ENCODE measurements at places on chromosomes 3 and 15.

GRCh38 chr3:18853269-18853668 is 295.0 kb upstream of the KCNH8 start:
- DNase-seq = no peak

- DNase-seq = no peak
Measured at GRCh38 chr3:107680698-107681097, 157.9 kb downstream of the BBX start.

DNA sequence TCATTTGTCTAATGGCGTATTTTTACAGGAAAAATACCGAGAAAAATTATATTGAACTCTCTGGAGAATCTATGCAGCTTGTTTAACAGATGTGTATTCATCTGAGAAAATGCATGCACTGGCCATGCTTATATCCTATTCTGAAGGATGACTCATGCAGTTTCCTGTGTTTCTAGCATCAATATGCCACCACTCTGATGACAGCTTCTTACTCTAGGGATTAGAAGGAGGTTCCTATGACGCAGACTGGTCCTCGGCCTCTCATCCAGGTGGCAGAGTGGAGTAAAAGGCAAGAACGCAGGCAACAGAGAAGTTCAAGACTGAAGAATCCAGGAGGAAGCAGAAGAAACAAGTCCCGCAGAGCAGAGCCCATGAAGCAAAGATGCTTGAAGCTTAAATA is 910.0 kb upstream of the ROBO1 start:
- no peak for DNase-seq

DNA sequence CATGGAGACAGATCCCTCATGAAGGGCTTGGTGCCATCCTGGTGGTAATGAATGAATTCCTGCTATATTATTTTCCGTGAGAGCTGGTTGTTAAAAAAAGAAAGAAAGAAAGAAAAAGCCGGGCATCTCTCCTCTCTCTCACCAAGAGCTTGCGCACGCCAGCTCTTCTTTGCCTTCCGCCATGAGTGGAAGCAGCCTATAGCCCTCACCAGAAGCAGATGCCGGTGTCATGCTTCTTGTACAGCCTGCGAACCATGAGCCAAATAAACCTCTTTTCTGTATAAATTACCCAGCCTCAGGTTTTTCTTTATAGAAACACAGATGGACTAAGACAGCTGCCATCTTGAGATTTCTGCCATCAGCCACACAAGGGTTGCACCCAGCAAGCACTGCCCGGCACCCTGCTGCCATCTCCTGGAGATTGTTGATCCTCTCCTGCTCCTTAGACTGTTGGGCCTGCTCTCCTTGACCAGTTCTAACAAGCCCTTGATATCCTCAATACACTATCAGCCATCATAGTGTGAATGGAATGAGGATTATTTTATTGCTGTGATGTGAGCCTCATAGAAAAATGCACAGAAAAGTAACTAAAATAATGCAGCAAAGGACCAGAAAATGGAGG is 3.5 kb upstream of the AHSG start:
- DNase-seq = no peak

DNA sequence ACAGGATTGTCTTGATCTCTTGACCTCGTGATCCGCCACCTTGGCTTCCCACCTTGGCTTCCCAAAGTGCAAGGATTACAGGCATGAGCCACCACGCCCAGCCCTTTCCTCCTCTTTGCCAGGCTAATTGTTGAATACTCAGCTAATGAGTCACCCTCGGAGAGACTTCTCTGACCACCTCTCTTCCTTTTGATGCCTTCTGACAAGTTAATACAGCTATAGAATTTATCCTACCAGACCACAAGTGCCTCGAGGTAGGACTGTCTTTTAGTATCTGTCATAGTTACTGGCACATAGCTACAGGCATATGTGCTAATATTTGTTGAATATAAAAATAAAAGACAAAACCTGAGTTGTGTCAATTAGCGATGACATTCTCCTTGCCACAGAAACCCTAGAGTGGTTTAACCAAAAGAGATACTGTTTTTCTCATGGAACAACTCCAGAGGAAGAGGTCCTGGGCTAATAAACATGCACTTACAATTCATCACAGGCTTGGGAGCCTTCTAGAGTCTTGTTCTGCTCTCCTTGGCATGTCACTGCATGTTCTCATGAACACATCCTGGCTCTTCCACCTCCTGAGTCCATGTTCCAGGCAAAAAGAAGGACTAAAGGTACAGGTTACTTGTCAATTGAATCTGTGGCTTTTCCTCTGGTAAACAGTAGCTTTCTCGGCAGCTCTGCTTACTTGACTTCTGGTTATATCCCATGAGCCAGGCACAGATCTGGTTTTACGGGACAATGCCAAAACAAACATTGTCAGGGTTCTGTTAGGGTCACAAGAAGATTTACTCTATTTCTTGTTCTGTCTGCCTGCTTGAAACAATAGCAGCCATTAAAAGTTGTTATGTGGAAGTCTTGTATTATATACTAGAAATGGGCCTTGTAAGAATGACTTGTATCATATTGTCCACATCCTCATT is 332.3 kb downstream of the THSD4 start:
- no peak for DNase-seq

DNA sequence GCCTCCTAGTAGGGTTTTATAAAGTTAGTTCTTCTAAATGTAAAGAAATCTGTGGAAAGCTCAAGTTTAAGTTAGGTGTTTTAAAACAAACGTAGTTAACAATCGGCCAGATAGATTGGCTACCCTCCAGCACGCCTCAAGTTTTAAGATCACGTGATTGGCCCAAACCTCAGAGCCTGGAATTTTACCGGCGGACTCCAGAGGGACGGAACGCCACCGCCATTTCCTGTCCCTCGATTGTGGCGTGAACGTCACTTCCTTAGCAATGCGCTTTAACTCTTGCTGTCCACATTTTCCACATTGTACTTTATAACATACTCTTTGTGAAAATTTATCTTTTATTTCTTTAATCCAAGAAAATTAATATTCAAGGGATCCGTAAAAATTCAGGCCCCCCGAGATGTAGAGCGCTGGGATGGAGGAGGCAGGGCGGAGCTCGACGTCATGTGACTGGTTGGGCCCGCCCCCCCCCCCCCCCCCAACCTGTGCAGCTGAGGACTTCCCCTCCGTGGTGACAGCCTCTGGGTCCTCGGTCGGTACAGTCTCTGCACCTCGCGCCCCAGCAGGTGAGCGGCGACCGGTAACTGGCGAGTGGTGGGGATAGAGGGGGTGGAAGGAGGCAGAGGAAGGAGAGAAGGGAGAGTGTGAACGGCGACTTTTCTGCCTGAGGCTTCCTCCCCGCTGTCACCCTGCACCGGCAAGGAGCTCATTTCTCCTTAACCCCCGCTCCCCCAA is at the start of gene ATP6V1A:
TSS of gene ATP6V1A (plus strand) at position 488 of the 735 bp plus-strand sequence. CDS start 31,719 bp downstream, outside the sequence.
- DNase-seq = peak; percentile 85

GRCh38 chr3:8702560-8702959 is 31.0 kb upstream of the CAV3 start:
- DNase-seq = no peak

GRCh38 chr15:90982135-90982534 is 12.2 kb downstream of the PRC1 start:
- no peak for DNase-seq

GRCh38 chr3:38260474-38260873 is 5.1 kb upstream of the SLC22A13 start:
- DNase-seq = no peak

- no peak for DNase-seq
Measured at GRCh38 chr3:64837126-64837738, 149.4 kb upstream of the ADAMTS9 start.

- no peak for DNase-seq
Measured at GRCh38 chr15:66190746-66191145, 62.8 kb downstream of the MEGF11 start.

GRCh38 chr3:183586477-183586876 is 31.0 kb upstream of the KLHL6 start:
- no peak for DNase-seq

- no peak for DNase-seq
Measured at GRCh38 chr15:79064496-79064895, 26.1 kb downstream of the RASGRF1 start.

- DNase-seq = no peak
Measured at GRCh38 chr3:11165476-11165875, 11.2 kb downstream of the HRH1 start.

DNA sequence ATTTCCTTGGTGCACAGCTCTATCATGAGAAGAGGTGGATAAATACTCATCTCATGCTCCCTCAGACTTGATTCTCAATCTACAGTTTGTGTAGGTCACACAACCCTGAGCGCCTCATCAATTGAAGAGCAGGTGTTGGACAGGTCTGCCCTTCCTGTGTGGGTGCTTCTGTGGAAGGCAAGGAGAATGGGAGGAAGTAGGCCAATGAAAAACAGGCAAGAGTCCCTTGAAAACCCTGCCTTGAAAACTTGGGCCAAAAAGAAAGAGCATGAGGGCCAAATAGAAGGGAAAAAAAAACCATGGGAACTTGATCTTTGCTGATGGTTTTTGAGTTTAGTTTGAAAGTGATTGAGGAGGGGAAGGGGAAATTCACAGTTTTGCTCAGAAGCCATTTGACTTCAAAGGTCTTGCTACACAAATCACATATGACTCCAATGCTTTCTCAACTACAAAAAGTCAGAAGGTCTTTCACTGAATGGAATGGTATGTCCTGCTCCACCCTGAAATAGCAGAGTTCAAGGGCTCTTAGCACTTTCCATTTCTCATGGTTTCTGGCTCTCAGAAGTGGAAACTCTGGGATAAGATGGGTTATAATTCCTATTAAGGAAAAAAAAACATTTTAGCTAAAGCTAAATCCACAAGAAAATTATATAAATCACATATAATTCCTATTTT is 37.2 kb upstream of the TM4SF1 start:
- DNase-seq = no peak

GRCh38 chr15:84821501-84822021 is 4.4 kb downstream of the ALPK3 start:
- DNase-seq = no peak

GRCh38 chr15:29873947-29874411 is 51.7 kb upstream of the TJP1 start:
- no peak for DNase-seq

DNA sequence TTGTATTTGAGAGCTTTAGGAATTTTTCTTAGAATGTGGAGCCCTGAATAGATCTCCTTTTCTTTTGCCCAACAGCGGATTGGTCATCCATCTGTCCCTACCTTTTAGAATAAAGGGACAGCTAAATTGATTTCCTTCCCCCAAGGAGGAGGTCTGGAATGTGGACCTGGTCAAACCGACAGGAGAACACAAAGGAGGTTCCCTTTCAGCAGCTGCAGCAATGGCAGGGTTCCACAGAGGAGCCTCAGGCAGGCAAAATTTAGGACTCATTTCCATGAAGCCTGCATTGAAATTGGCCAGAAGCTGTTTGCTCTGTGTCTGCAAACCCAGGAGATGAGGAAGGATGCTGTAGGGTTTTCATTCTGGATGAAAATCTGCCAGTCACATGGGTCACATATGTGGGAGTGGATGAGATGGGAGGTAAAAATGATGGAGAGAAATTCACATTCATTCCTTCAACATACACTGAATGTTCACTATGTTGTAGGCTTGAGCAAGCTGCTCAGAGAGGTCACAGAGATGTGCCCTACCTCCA is 77.3 kb downstream of the LRTM1 start:
- DNase-seq = no peak
